Adrenal gland (tissue), 19 donors: ENCODE measurements at places on chromosomes 6 and 20.
A peak's percentile ranks its signal among the peaks of the same experiment; 100 is the strongest.

DNA sequence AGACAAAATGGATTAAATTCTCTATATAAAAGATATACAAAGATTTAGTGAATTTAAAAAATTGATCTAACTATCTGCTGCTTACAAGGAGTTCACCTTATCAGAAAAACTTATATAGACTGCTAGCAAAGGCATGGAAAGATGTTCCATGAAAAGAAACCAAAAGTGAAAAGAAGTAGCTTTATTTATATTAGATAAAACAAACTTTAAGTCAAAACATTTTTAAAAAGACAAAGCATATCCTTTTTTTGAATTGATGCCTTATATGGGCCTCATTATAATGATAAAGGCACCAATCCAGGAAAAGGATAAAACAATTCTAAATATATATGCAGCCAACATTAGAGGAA, 334.2 kb downstream of the MEI4 start:
- H3K27ac ChIP-seq: no peak overlapping the region
- no peaks in the 10 kb centered on the region for H3K4me1 ChIP-seq
- no peaks in the 10 kb centered on the region for H3K27me3 ChIP-seq
- no peaks in the 10 kb centered on the region for H3K36me3 ChIP-seq
- no peak overlapping the region for H3K4me3 ChIP-seq

DNA sequence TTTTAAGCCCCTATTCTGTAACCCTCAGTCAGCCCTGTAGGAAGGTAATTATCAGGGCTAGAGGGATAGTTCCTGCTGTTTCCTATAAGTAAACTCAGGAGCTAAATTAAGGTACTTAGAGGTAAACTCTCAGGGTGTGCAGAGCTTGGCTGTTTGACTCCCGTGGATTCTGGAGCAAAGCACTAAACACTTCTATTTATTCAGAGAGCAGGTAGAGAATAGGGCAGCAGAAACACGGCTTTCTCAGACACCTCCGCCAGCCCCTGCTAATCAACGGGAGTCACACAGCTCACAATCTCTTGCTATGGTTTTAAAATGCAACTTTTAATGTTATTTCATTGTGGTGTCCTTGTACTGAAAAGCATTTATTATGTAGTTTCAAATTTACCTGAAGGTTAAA, 21.8 kb downstream of the PRKN start:
- no peaks in the 10 kb centered on the region for H3K27me3 ChIP-seq
- no peak overlapping the region for H3K4me3 ChIP-seq

DNA sequence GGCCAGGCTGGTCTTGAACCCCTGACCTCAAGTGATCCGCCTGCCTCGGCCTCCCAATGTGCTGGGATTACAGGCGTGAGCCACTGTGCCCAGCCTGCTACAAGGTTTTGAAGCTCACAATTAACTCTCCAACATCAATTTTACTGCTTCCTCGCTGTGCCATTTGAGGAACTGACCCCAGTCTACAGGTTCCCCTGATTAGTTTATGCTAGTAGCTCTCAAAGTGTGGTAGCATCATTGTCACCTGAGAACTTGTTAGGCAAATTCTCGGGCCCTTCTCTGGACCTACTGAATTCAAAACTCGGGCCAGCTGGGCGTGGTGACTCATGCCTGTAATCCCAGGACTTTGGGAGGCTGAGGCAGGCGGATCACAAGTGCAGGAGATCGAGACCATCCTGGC, 49.4 kb downstream of the MCUR1 start:
- H3K4me1 ChIP-seq: peaks cover 8% of the 10 kb centered on the region
- H3K36me3 ChIP-seq: no peaks in the 10 kb centered on the region
- no peak for DNase-seq

DNA sequence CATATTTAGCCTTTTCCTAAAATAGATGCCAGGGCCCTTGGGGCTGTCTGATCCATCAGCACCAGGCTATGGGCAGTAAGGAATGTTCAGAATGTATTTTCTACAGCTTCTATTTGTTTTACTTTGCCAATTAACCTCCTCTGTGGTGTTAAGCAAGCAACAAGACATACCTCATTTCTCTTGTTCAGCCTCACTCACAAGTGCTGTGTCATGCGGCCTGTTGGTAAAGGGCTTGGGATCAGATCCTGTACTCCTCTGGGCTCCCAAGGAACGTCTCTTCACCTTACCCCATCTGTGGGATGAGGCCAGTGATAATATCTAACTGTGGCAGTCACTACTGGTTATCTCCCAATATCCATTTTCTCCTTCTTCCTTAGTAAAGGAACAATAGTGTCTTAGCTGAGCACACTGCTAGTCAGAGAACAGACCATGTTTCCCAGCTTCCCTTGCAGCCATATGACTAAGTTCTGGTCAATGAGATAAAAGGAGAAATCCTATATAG, 7.0 kb upstream of the DSTN start:
- no peaks in the 10 kb centered on the region for H3K36me3 ChIP-seq
- H3K27me3 ChIP-seq: no peaks in the 10 kb centered on the region
- H3K27ac ChIP-seq: no peak overlapping the region
- peaks cover 13% of the 10 kb centered on the region for H3K4me1 ChIP-seq
- H3K4me3 ChIP-seq: no peak overlapping the region

DNA sequence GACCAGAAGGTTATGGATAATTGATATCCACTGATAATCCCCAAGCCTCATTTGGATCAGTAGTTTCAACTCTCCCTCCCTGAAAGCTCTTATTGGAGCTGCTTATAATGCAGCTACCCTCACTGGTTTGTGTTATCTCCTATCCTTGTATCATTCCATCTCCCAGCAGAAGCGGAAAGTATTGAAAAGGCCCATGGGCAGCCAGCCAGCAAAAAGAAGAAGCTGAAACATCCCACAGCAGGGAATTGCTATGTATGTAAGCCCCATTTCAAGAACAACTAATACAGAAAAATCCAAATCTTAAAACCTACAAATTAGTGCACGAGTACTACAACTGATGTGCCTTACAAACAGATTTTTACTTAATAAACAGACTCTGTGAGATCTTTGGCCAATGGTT, 269.0 kb upstream of the ECI2 start:
- H3K36me3 ChIP-seq: no peaks in the 10 kb centered on the region
- no peak for DNase-seq
- H3K4me3 ChIP-seq: no peak overlapping the region
- no peaks in the 10 kb centered on the region for H3K27me3 ChIP-seq

- H3K36me3 ChIP-seq: no peaks in the 10 kb centered on the region
- DNase-seq: no peak
- H3K27me3 ChIP-seq: no peaks in the 10 kb centered on the region
- peaks cover 50% of the 10 kb centered on the region for H3K4me1 ChIP-seq
- peak overlapping the region; percentile 11 for H3K27ac ChIP-seq
Measured at GRCh38 chr6:3337521-3338350, 79.0 kb downstream of the PSMG4 start.

DNA sequence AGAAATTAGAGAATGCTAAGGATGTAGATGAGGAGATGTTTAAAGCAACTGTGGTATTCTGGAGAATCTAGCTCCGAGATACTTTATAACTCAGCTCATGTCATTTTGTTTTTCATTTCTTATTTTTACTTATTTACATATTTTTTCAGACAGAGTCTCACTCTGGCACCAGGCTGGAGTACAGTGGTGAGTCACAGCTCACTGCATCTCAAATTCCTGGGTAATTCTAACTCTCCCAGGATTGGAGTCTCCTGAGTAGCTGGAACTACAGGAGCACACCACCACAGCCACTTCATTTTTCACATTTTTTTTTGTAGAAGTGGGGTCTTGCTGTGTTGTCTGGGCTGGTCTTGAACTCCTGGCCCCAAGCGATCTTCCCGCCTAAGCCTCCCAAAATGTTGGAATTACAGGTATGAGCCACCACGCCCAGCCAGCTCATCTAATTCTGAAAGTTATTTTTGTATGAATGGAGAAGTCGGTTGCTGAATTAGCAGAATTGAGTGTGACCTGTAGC, 94.3 kb upstream of the FAM8A1 start:
- H3K27me3 ChIP-seq: no peaks in the 10 kb centered on the region
- DNase-seq: no peak
- no peaks in the 10 kb centered on the region for H3K36me3 ChIP-seq
- H3K4me3 ChIP-seq: no peak overlapping the region
- no peak overlapping the region for H3K27ac ChIP-seq
